ENCODE measurements at places on chromosomes 13 and 19. TPM values are rescaled to one million over a fixed set of nuclear protein-coding genes. Genes with fewer than 3 reads are reported as not detected.

SLC1A6 gene
- polyA plus RNA-seq, result not detected

ZNF426 gene
- polyA plus RNA-seq, result 2.0 TPM

MAN2B1 gene
- 59.0 TPM for polyA plus RNA-seq

CYP4F2 gene
- not detected for polyA plus RNA-seq

TGFBR3L gene
- polyA plus RNA-seq, result not detected

STXBP2 gene
- 145 TPM for polyA plus RNA-seq

KLK6 gene
- 4.5 TPM for polyA plus RNA-seq

PPP1R12C gene
- 77.0 TPM for polyA plus RNA-seq
